ENCODE measurements at places on chromosomes 12 and 14. TPM values are rescaled to one million over a fixed set of nuclear protein-coding genes. Genes with fewer than 3 reads are reported as not detected.

Gene ANKRD33
- total RNA-seq: not detected

Gene RAD51AP1
- total RNA-seq: 1.3 TPM

Gene PLEKHG7
- not detected for total RNA-seq

Gene PTPN21
- total RNA-seq: not detected

Gene CYP27B1
- total RNA-seq: 1.6 TPM

Gene CLEC4C
- total RNA-seq: not detected

Gene MAP1LC3B2
- total RNA-seq: 1.6 TPM

Gene KLHL33
- 0.52 TPM for total RNA-seq

- H3K27ac ChIP-seq: no peak overlapping the region
- H3K4me3 ChIP-seq: no peak overlapping the region
Measured at GRCh38 chr12:54207539-54208294, 18.9 kb upstream of the SMUG1 start.

DNA sequence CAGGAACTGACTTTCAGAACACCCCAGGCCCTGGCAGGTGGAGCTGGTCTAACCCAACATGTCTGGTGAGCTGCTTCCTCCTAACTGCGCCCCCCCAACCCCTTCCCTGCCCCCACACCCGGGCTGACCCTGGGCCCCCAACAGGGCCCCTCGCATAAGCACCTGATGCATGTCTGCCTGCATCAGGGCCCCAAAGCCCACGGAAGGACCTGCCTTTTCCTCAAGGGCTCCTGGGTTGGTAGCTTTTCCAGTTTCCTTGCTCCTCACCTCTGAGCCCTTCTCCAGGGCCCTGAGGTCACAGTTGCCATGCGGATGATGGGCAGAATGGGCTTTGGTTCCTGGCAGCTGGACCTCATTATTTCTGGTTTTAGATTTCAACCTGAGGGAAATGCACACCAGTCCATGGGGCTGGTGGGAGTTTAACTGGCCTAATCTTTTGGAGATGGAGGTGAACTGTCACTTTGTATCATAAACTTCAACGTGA, 18.5 kb downstream of the TESC start:
- H3K4me3 ChIP-seq: no peak overlapping the region
- peaks cover 9% of the 10 kb centered on the region for H3K4me1 ChIP-seq
- H3K36me3 ChIP-seq: no peaks in the 10 kb centered on the region
- no peak for DNase-seq

DNA sequence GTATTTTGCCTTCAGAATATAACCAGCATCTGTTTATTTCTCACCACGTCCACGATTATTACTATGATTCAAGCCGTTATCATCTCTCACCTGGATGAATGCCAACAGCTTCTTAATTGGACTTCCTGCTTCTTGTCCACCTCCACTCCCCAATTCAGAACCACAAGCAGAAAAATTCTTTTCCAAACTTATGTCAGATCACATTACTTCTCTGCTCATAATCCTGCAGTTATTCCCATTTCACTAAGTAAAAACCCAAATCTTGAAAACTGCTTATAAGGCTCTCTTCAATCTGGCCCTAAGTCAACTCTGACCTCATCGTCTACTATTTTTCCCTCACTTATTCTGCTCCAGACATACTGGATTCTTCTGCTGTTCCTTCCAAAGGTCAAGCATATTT, 2.0 kb downstream of the CRY1 start:
- no peaks in the 10 kb centered on the region for H3K27me3 ChIP-seq
- no peak overlapping the region for H3K4me3 ChIP-seq
- H3K36me3 ChIP-seq: no peaks in the 10 kb centered on the region
- peaks cover 25% of the 10 kb centered on the region for H3K4me1 ChIP-seq
- no peak overlapping the region for H3K27ac ChIP-seq

GRCh38 chr14:79584679-79585078, 626.6 kb downstream of the DIO2 start:
- DNase-seq: no peak
- no peak overlapping the region for H3K4me3 ChIP-seq
- H3K27me3 ChIP-seq: no peaks in the 10 kb centered on the region
- H3K4me1 ChIP-seq: no peaks in the 10 kb centered on the region
- H3K27ac ChIP-seq: no peak overlapping the region
- no peaks in the 10 kb centered on the region for H3K36me3 ChIP-seq

DNA sequence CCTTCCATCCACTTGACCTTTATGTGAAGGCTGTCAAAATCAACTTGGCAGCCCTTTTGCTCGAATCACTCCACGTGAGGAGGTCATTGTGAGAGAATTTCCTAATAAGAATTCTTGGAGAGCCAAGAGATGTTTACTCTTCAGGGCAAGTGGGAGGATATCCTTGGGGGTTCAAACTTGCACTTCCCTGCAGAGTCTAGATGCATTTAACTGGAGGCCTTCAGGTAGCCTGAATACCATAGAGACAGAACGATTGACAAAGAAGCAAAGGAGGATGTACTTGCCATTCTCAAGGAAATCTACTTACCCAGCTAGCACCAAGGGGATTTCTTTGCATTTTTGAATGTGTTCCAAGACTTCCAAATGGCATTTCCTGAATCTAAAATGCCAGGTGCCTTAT, 1702.6 kb upstream of the FLRT2 start:
- no peaks in the 10 kb centered on the region for H3K4me1 ChIP-seq
- H3K27ac ChIP-seq: no peak overlapping the region
- H3K4me3 ChIP-seq: no peak overlapping the region
- no peaks in the 10 kb centered on the region for H3K27me3 ChIP-seq

DNA sequence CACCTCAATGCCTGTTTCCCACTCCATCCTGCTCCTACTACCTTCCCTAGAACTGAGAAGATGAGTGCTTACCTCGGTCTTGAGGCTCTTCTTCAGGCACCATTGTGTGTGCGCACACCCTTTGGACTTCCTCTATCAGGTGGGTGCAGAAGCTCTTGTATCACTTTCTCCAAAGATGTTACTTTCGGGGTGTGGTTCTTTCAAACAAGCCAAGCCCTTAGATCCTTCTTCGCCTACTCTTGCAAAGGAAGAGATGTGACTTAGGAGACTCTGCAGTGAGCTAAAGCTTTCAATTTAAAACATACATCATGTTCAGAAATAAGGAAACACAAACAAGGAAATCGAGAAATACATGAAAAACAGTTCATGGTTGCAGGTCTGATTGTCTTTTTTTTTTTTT, at the start of gene CLEC4C:
Gene CLEC4C, minus strand, starts transcription at position 130 of the 400 bp plus-strand sequence. Its CDS starts 27 bp downstream, at position 103.
- H3K4me1 ChIP-seq: peaks cover 11% of the 10 kb centered on the region
- DNase-seq: no peak
- peaks cover 8% of the 10 kb centered on the region for H3K36me3 ChIP-seq

DNA sequence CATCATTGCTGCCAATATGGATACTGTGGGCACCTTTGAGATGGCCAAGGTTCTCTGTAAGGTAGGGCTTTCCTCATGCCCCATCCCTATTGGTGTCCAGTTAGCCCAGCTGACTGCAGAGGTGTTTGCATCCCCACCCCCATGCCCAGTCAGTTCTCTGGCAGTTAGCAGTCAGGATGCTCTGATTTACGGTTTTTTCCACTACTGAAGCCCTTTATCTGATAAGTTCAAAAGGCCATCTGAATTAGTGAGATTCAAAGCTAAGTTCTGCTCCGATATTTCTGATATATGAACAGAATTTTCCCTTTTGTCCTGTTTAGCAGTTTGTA, 773 bp downstream of the GMPR2 start:
- H3K4me1 ChIP-seq: peaks cover 60% of the 10 kb centered on the region
- DNase-seq: no peak
- peak overlapping the region; percentile 98 for H3K4me3 ChIP-seq

- H3K4me3 ChIP-seq: peak overlapping the region; percentile 91
- H3K4me1 ChIP-seq: peaks cover 27% of the 10 kb centered on the region
- H3K36me3 ChIP-seq: no peaks in the 10 kb centered on the region
Measured at GRCh38 chr12:79691511-79692248, 916 bp upstream of the PAWR start.

GRCh38 chr12:71749666-71750065, 5.0 kb upstream of the RAB21 start:
- H3K4me3 ChIP-seq: no peak overlapping the region
- no peaks in the 10 kb centered on the region for H3K36me3 ChIP-seq
- H3K27ac ChIP-seq: no peak overlapping the region
- H3K4me1 ChIP-seq: peaks cover 8% of the 10 kb centered on the region
- peaks cover 11% of the 10 kb centered on the region for H3K27me3 ChIP-seq

DNA sequence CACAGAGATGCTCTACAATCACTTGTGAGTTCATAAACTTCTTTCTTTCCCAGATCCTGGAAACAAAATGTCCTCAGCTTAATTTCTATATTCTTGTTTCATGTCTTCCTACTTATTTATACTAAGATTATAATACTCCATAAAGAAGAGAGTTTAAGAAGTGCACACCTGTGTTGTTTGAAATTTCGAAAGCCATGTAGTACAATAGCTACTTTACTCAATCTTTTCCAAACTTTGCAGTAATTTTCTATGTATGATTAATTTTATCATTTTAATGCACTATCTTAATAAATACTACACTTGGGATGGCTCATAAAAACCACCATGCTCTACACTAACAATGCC, 300 bp upstream of the TTC5 start:
- H3K4me1 ChIP-seq: peaks cover 33% of the 10 kb centered on the region
- H3K36me3 ChIP-seq: no peaks in the 10 kb centered on the region
- H3K27ac ChIP-seq: peak overlapping the region; percentile 96
- no peak for DNase-seq

- peaks cover 4% of the 10 kb centered on the region for H3K36me3 ChIP-seq
- H3K4me1 ChIP-seq: peaks cover 30% of the 10 kb centered on the region
- peak overlapping the region; percentile 86 for H3K27ac ChIP-seq
- H3K4me3 ChIP-seq: peak overlapping the region; percentile 98
- peak; percentile 16 for DNase-seq
Measured at GRCh38 chr12:123973552-123974341, 732 bp downstream of the ZNF664 start.

- no peak within 1 kb of the TSS for H3K27ac ChIP-seq
- no peaks in the 10 kb centered on the region for H3K36me3 ChIP-seq
- no peak within 1 kb of the TSS for H3K4me3 ChIP-seq
- DNase-seq: no peak
- H3K4me1 ChIP-seq: no peaks in the 10 kb centered on the region
Measured at GRCh38 chr12:71157601-71158233, at the start of gene TSPAN8. Gene TSPAN8, minus strand, starts transcription at chr12:71157999. Its CDS starts 321 bp downstream, at chr12:71157678.

- no peak for DNase-seq
- no peak overlapping the region for H3K27ac ChIP-seq
- H3K36me3 ChIP-seq: no peaks in the 10 kb centered on the region
- H3K4me3 ChIP-seq: peak overlapping the region; percentile 10
- H3K4me1 ChIP-seq: peaks cover 2% of the 10 kb centered on the region
- H3K27me3 ChIP-seq: no peaks in the 10 kb centered on the region
Measured at GRCh38 chr12:132411457-132411856, 78.5 kb upstream of the FBRSL1 start.

DNA sequence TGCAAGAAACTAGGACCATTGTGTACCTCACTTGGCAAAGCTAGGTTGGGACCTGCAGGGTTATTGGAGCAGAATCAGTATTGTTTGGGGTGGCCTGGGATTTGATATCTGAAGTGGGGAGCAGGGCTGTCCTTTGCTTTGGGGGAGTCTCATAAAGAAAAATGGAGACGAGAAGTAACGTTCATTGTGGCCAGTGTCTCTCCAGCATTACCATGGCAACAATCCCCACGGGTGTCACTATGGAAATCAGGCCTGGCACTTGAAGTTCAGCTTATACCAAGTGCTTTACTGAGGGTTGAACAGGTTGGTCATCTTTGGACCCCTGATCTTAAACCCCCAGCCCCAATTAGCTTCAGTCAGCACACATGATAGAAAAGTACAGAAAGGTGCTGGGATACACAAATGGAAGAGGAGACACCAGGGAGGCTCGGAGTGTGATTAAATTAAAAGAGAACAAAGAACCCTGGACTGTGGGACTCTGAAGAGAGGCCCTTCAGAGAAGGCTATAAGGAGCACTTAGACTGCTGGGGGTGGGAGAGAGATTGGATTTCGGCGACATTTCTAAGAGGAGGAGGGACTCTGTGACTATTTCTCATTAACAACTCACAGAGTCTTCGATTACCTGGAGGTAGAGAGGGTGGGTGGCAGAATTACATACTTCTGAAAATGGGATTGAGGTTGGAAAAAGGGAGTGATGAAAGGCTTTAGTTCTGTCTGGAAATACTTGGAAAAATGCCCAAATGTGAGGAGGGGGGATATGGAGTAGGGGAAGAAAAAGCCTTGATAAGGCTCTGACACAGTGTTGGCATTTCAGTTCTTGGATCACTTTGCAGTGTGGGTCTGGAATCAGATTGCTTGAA, 3.7 kb downstream of the KIF5A start:
- no peak overlapping the region for H3K27ac ChIP-seq
- H3K4me3 ChIP-seq: no peak overlapping the region
- peaks cover 17% of the 10 kb centered on the region for H3K4me1 ChIP-seq
- no peaks in the 10 kb centered on the region for H3K27me3 ChIP-seq

GRCh38 chr12:130076752-130077151, 85.5 kb upstream of the FZD10 start:
- peak overlapping the region; percentile 47 for H3K4me3 ChIP-seq
- peaks cover 11% of the 10 kb centered on the region for H3K4me1 ChIP-seq
- H3K27ac ChIP-seq: no peak overlapping the region
- H3K36me3 ChIP-seq: no peaks in the 10 kb centered on the region
- no peak for DNase-seq
- H3K27me3 ChIP-seq: peaks cover 13% of the 10 kb centered on the region

- H3K4me3 ChIP-seq: no peak overlapping the region
- H3K4me1 ChIP-seq: peaks cover 12% of the 10 kb centered on the region
- DNase-seq: no peak
- H3K27me3 ChIP-seq: no peaks in the 10 kb centered on the region
- no peaks in the 10 kb centered on the region for H3K36me3 ChIP-seq
Measured at GRCh38 chr12:124441443-124442194, 125.8 kb downstream of the NCOR2 start.

DNA sequence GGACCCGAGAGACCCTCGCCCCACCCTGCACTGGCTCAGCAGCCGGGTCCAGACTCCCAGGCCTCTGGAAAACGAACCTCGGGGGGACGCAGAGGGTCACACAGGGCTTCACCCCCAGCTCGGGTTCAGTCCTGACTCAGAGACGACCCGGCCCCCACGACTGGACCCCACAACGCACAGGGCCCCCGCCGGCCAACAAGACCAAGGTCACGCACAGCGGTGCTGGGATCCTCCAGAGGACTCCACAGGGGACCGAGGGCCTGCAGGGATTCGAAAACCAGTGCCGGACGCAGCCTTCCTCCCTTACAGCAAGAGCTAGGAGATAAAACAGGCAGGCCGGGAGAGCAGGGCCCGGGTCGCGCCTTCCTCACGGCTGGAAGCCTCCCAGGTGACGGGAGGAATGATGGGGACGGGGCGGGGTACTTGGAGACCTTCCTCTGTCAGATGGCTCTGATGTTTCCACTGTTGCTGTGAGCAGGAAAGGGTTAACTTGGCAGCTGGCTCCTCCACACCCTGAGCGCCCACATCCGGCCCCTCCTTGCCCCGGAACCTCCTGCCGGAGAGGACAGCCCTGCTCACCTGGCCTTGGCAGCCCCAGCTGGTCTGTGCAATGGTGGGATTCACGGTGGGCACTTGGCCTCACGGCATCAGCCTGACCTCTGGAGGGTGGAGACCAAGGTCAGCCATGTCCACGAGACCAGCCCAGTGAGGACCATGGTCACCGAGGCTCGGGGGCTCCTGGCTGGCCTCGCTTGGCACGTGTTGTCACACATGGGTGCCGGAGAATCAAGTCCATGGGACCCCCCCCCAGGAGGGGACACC, 46.2 kb downstream of the GALNT9 start:
- peak; percentile 30 for DNase-seq
- no peak overlapping the region for H3K27ac ChIP-seq

GRCh38 chr12:109951751-109952150, 44.4 kb downstream of the GIT2 start:
- H3K36me3 ChIP-seq: peaks cover 13% of the 10 kb centered on the region
- H3K27ac ChIP-seq: peak overlapping the region; percentile 25
- no peaks in the 10 kb centered on the region for H3K27me3 ChIP-seq
- H3K4me3 ChIP-seq: no peak overlapping the region
- no peak for DNase-seq
